Effector CD4-positive, alpha-beta T cell (primary cell): ENCODE measurements at places on chromosomes 11 and 22.

DNA sequence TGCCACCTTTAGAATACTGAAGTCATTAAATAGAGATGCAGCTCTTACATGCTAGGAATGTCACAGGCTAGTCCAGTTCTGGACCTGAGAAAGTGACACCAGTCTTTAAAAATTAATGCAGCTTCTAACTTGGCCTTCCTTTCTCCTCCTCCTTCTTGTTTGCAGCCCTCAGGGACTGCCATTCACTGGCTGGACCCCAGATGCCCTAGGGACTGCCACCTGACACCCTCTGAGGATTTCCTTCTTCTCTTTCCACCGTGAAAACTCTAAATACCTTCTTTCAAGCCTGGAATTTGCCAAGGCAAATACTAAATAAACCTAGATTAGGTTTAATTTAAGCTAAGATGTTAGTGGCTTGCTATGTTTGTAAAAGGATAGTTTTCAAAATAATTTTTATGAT, 78.4 kb downstream of the MUC15 start:
- DNase-seq, result no peak

- no peak for DNase-seq
These were observed 276.8 kb upstream of the SESN3 start for GRCh38 chr11:95507794-95508193.

DNA sequence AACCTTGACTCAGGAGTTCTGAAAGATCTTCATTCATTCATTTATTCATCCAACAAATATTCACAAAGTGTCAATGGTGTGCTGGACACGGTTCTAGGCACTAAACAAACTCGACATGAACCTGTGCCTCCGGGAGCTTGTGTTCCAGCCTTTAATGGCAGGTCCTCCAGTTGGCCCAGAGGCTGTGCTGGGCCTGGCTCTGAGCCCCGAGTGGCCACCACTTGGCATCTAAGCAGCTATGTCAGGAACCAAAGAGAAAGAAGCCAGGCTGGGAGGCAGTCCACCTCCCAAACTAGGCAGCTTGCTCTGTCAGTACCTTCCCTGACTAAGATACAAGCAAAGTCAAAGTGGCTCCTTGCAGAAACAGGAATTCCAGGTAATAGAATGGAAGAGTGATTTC, 233.6 kb downstream of the BUD13 start:
- no peak for DNase-seq

DNA sequence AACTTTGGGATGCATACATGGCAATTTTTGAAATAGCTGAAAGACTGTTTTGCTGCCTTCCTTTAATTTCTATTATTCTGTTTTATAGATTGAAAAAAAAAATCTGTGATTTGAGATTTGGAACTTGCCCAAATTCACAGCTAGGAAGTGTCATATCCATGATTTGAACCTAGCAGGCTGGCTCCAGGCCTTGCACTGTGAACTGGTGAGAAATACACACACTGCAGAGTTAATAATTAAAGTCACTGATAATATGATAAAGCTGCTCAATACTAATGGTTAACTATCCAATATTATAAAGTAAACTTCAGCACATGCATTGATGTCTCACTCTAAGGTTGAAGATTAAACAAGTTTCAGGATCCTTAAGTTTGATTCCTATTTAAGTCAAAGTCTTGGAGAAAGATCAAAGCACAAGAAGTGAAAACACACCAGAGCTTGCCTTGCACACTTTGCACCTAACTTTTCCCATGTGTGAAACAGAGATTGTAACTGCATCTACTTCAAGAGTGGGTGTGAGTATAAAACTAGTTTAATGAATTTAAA, 150.6 kb upstream of the CCDC179 start:
- no peak for DNase-seq

GRCh38 chr11:120543521-120544215, 32.1 kb downstream of the GRIK4 start:
- no peak for DNase-seq

GRCh38 chr22:20550851-20551744, 43.7 kb downstream of the MED15 start:
- peak; percentile 58 for DNase-seq

DNA sequence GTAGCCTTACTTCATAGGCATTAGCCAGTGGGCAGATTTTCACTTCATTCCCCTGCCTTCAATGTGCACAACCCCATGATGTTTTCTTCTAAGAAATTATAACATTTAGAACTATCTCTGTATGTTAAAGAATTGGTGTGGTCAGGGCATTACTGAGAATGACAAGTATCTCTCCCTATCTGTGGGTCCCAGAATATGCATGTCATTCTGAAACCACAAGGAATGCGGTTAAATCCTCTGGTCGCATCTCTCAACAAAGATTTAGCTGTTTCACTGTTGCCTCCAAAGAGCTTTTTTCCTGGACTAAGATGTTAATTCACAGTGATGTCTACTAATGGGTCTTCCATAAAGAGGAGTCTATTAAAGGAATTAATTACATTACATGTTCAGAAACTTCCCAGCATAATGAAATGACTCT, 62.7 kb downstream of the LIF start:
- DNase-seq, result no peak

- DNase-seq, result no peak
These were observed 7.7 kb downstream of the E2F8 start for GRCh38 chr11:19232910-19233503.

GRCh38 chr11:27213232-27213660, 149.8 kb downstream of the CCDC34 start:
- DNase-seq, result no peak

DNA sequence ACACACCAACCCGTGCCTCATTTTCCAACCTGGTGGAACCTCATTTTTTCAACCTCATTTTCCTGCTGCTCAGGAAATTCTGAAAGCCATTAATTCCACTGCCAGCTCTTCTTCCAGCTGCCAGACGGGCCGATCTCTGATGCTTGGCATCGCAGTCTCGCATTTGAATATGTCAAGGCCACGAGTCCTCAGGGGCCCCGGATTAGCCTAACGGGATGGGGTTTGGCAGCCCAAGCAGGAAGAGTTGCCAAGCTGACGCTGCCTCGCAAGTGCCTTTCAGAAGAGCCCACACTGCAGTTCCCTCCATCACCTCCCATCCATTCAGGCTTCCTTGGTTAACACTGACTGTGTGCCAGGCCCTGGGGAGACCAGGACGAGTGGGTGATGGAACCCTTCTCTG, 8.7 kb downstream of the RASD2 start:
- DNase-seq, result no peak

- DNase-seq, result no peak
These were observed 970 bp downstream of the OR5B21 start for GRCh38 chr11:58506935-58507334.

DNA sequence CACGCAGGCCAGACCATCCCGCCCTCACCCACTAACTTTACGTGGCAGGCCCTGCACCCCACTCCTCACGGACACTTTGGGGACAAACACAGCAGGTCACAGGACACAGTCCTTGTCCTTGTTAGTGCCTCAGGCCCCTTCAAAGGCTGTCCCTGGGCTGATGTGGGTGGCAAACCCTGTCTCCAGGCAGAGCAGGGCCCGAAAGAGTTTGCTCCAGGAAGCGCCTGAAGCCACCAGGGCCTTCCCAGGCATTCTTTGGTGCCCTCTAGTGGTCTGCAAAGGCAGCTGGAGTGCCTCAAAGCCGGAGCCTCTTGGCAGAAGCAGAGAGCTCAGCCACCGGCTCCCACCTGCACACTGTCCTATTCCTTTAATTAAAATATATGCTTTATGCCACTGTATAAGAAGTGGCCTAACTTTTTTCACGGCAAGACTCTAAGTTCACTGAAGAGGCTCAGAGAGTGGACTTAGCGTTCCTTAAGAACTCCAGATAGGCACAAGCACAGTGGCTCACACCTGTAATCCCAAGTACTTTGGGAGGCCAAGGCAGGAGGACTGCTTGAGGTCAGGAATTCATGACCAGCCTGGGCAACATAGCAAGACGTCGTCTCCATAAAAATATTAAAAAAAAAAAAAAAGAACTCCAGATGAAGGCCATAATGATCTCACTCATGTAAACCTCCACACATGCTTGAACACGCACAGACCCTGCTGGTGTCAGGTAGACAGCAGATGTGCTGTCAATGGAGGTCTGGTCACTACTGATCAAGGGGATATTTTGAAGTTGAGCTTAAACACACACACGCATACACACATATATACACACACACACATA, 11.1 kb downstream of the TXN2 start:
- peak; percentile 79 for DNase-seq

DNA sequence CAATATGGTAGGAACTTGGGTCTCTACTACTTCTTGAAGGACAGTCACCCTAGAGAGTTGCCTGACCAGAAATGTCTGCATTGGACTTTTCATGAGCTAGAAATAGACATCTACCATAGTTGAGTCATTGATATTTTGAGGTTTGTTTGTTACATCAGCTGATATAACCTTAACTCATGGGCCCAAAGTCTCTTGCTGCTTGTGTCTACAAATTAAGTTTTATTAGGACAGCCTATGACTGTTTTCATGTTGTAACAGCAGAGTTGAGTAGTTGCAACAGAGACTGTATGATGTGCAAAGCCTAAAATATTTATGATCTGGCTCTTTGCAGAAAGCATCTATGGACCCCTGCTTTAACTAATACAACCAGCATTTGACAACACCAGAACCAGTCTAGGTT, 155.3 kb downstream of the MIAT start:
- no peak for DNase-seq

DNA sequence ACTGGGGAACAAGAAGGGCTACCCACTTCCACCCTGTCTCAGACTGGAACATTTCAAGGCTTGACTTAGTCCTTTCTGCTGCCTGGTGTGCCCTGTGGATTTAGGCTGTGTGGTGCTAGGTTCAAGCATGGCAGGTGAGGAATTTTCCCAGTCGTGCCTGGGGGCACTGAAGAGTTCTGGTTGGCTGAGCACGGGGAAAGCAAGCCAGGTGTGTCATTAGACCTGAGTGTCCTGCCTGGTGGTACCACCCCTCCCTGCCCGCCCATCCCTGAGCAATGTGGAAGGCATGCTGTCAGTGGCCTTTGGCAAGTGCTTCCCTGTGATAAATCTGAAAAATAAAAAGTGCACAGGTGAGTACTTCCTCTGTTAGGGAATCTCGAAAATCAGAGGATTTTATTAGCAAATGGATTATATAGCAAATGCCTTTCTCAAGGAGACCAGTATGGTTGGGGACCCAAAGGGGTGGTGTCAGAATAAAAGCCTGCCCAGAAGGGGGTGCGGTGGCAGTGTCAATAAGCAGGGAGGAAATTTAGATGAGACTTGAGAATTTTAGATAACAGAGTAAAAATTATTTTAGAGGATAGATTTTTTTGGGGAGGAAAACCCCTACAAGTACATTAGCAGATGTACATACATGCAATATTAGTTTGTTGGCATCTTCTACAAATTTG, 22.8 kb downstream of the TEAD1 start:
- DNase-seq, result no peak

GRCh38 chr22:40216041-40216756, 38.5 kb downstream of the TNRC6B start:
- DNase-seq, result no peak

GRCh38 chr11:86987679-86988078, 32.5 kb upstream of the FZD4 start:
- no peak for DNase-seq

DNA sequence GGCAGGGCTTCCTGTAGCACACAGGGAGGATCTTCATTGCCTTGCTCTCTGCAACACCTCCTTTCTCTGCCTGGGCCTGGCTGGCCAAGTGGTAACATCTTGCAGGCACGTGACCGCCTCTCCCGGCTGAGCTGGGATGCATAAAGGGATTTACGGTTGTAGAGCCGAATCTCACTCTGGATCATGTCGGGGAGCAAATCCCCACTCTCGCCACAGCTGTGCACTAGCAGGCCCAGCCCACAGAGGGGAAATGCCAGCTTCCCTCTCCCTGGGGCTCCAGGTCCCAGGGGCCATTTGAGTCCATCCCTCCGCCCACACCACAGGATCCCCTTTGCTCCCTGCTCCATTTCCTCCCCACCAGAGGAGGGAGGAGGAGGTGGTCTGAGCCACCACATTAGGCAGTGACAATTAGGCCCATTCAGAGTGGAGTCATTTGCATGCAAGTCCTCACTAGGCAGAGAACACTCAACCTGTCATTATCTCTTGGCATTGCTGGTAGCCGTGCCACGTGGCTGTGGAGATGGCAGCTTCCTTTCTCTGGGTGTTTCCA, 196.7 kb downstream of the DSCAML1 start:
- no peak for DNase-seq

DNA sequence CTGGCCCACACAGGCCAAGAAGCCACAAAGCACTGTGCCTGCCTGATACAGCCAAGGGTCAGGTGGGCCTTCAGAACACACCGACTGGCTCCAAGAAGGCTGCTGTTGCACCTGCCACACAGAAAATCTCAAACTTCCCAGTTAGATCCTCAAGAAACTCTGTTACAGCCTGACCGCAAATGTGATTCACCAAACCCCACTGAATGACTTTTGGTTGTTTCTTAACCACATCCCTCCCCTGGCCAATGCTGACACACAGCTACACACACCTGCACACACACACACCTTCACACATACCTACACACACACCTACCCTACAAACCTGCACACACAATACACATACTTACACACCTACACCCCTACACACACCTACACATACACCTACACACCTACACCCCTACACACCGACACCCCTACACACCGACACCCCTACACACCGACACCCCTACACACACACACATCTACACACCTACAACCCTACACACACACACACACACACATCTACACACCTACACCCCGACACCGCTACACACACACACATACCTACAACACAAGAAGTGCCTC, 31.5 kb downstream of the CDKN1C start:
- no peak for DNase-seq

GRCh38 chr22:43267981-43268660, 75.1 kb downstream of the SCUBE1 start:
- DNase-seq, result no peak

GRCh38 chr22:39979048-39979447, 15.7 kb upstream of the FAM83F start:
- no peak for DNase-seq

GRCh38 chr22:24968066-24968561, 15.6 kb downstream of the KIAA1671 start:
- no peak for DNase-seq

DNA sequence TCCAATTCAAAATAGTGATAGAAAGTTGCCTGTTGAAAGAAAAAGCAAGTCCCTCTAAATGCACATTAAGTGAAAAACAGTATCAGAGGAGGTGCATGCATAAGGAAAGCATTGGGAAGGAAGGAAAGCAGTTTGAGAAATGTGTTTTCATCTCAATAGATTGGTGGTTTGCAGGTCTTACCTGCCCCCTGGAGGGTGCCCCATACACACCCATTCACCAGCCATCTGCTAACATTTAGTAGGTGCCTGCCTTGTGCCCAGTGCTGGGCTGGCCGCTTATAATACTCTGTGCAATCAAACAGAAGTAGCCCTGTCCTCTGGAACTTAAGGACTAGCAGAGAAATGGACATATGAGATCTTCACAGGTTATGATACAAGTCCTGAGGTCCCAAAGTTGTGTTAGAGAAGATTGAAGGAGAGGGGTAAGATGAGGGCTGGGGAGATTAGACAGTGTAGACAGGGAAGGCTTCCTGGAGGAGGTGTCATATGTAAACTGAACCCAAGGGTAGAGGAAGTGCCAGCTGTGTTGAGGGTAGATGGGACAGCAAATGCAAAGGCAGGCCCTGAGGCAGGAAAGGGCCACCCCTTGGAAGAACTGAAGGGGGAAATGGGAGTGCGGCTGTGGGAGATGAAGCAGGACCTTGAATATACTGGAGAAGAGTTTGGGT, 184.2 kb downstream of the MN1 start:
- no peak for DNase-seq

- DNase-seq, result peak; percentile 45
These were observed 1.9 kb downstream of the NEAT1 start for GRCh38 chr11:65424205-65425104.
